Uterus (tissue), 4 donors: ENCODE measurements at places on chromosomes 1 and 21. TPM values are rescaled to one million over a fixed set of nuclear protein-coding genes. Genes with fewer than 3 reads are reported as not detected.

DNA sequence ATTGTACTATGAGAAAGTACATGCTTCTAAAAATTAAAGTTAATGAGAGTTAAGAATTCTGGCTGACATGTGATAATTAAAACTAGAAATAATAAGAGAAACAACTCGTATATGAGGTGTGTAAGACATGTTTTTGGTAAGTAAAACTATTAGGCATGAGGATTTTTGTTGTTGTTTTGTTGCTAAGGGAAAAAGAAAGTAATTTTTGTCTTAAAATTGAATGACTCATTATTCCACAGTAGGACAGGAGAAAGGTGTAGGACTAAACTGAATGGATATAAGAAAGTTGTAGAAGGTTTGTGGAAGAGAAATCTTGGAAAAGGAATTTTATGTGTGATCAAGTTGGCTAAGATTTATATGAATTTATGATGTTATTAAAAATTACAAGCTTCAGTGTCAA lies 54.8 kb downstream of the TBX19 start:
- DNase-seq, result no peak

GRCh38 chr21:27805696-27806095 lies 838.8 kb upstream of the ADAMTS5 start:
- no peak for DNase-seq

DNA sequence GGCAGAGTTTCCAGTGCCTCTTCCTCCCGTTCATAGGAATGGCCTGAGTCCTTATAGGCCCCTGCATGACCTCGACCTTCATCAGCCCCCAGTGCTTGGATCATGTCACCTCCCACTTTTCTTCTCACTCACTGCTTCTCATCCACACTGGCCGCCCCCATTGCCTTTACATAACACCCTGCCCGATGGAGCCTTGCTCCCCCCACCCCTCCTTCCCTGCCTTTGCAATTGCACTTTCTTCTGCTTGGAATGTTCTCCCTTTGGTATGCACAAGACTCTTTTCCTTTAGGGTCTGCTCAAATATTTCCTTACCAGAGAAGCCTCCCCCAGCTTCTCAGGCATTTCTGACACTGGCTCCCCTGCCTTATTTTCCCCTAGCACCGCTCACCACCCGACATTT lies 125.2 kb upstream of the KCNJ6 start:
- DNase-seq, result no peak

- no peak for DNase-seq
Observed at GRCh38 chr1:87330885-87331364, 2.2 kb downstream of the LMO4 start.

INSRR gene
- total RNA-seq, result not detected

CACHD1 gene
- 39.9 TPM for total RNA-seq

CD34 gene
- total RNA-seq, result 120 TPM
